ENCODE measurements at places on chromosomes 3 and 15. TPM values are rescaled to one million over a fixed set of nuclear protein-coding genes. Genes with fewer than 3 reads are reported as not detected.

Gene FILIP1L
- 3.7 TPM for total RNA-seq

Gene RAP2B
- 13.9 TPM for total RNA-seq

Gene IRAK2
- total RNA-seq = 8.1 TPM

Gene NTRK3
- total RNA-seq = 10.3 TPM

Gene PRSS50
- total RNA-seq = not detected

Gene ZNF445
- total RNA-seq = 13.4 TPM

Gene P2RY14
- 0.04 TPM for total RNA-seq

Gene AGBL1
- 0.08 TPM for total RNA-seq

Gene GRK7
- total RNA-seq = 0.20 TPM

Gene SPINK8
- not detected for total RNA-seq

Gene CLDN16
- total RNA-seq = not detected

Gene CYFIP1
- 60.6 TPM for total RNA-seq
